Upper lobe of left lung (tissue), 6 donors: ENCODE measurements at places on chromosomes 2 and 18.
A peak's percentile ranks its signal among the peaks of the same experiment; 100 is the strongest.

GRCh38 chr2:7190587-7191324 is 273.5 kb downstream of the RNF144A start:
- H3K27me3 ChIP-seq, result no peaks in the 10 kb centered on the region
- DNase-seq, result no peak
- no peaks in the 10 kb centered on the region for H3K36me3 ChIP-seq
- no peak overlapping the region for H3K4me3 ChIP-seq
- H3K27ac ChIP-seq, result no peak overlapping the region

DNA sequence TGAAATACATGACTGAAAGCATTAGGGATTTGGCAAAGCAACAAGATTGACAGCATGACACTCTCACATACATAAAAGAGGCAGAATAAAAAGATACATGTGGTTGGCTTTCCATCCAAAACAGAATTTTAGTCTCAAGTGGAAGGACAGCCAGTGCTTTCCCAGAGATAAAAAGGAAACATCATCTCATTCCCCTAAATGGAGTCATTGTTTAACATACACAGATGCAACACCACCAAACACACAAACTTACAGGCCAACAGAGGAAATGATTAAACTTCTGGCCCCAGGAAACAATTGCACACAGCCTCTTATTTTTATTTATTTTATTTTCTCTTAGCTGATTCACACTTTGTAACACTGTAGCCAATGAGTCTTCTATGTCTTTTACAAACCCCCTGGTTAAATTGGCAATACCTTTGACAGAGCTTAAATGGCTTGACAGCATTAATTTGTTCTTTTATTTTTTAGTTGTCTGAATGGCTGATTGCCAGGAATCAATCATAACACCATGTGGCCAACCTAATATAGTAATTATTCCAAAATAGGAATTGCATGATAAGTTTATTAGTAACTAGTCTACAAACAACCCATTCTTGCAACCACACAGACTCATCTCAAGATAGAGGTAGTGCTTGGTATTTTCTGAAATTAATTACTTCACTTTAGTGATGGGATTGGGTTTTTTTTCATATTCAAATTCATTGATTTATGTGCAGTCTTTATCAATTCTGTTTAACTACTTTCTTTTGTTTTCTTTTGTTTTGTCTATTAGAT is 190.5 kb downstream of the RND3 start:
- H3K4me1 ChIP-seq, result no peaks in the 10 kb centered on the region
- H3K27me3 ChIP-seq, result no peaks in the 10 kb centered on the region
- no peaks in the 10 kb centered on the region for H3K36me3 ChIP-seq

DNA sequence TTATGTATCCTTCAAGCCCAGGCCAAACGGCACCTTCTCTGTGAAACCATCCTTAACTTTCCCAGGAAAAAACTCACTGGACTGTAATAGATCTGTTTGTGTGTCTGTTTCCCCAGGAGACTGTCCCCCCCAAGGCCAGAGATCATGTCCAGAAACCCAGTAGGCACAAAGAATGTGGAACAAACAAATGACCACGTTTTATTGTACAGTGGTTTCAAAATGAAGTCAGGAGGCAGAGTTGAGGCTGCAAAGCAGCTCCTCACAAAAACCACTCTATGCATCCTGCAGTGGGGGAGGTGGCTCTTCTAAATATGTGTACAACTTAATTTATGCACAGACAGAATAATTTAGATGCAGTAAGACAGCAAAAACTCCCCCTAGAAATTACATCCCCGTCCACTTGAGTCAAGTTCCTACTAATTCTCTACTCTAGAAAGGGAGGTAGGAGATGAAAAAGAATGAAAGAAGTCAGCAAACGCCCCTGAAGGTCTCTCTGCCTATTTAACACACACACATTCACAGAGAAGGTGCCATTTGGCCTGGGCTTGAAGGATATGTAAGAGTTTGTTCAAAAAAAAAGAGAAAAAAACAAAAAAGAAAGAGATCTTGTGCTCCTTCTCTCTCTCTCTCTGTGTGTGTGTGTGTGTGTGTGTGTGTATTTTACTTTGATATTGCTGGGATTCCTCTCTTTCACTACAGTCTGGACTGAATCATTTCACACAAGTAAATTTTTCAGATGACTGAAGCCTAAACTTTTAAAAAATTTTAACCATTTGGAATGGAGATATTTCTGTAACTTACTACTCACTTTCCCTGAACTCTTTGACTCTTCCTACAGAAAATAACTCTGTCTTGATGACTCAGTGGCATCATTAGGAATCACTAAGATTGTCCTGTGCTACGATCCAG is 19.5 kb downstream of the BCL2 start:
- H3K4me3 ChIP-seq, result no peak overlapping the region
- H3K4me1 ChIP-seq, result no peaks in the 10 kb centered on the region
- H3K27ac ChIP-seq, result no peak overlapping the region

GRCh38 chr2:150027164-150027563 is 439.6 kb upstream of the MMADHC start:
- peaks cover 11% of the 10 kb centered on the region for H3K4me1 ChIP-seq
- no peaks in the 10 kb centered on the region for H3K36me3 ChIP-seq
- no peak overlapping the region for H3K4me3 ChIP-seq
- H3K27ac ChIP-seq, result no peak overlapping the region
- H3K27me3 ChIP-seq, result no peaks in the 10 kb centered on the region

DNA sequence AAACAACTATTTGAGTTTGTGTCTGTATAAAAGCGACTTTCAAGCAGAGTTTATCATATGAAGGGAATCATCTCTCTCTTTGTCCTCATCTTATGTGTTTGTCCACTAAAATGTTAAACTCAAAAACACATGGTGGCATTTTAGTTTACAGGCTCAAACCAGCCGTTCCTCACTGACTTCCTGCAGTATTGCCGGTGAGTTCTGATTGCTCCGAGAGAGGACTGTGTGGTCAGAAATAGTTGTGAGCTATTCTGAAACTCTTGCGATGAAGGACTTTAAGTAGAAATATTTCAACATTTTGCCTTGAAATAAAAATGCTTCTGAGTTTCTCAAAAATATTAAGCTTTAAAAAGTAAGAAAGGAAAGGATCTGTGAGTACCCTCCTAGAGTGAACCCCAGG is 163.2 kb upstream of the CAVIN2 start:
- no peak for DNase-seq
- no peaks in the 10 kb centered on the region for H3K4me1 ChIP-seq
- no peak overlapping the region for H3K4me3 ChIP-seq
- no peak overlapping the region for H3K27ac ChIP-seq
- H3K36me3 ChIP-seq, result no peaks in the 10 kb centered on the region
- no peaks in the 10 kb centered on the region for H3K27me3 ChIP-seq

DNA sequence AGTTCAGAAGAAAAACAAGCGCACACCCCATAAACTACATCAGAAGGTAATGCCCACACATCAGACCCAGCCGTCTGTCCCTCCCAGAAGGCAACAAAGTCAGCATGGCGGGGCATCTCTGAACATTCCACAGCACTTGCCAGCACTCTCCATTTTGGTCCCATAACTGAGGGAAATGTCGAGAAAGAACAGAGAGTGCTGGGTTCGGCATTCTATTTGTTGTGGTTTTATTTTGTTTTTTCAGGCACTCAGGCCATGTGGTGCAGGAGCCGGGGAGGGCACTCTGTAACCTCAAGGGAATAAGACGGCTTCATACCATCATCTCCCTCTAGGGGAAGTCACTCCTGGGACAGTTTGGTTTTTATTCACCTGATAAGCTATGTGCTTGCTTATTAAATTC is 156.0 kb downstream of the SEPTIN10 start:
- no peak for DNase-seq
- no peaks in the 10 kb centered on the region for H3K27me3 ChIP-seq
- no peak overlapping the region for H3K27ac ChIP-seq
- no peaks in the 10 kb centered on the region for H3K4me1 ChIP-seq

DNA sequence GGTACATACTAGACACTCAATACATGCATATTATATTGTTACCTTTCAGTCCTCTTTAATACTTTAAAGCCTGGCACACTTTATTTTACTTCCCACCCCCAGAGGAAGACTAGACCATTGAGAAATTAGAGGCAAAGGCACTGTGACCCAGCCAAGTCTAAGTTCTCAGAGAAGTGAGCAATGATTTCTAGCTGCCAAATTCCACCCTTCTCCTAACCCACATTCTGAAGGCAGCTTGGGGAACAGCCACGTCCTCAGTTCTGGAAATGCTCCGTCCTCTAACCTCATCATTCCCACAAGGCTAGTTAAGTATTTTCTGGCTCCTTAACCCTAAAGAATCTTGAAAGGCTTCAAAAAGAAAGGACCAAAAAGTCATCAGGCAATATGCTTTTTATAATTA is 86.6 kb downstream of the COL5A2 start:
- no peaks in the 10 kb centered on the region for H3K4me1 ChIP-seq
- H3K4me3 ChIP-seq, result no peak overlapping the region
- DNase-seq, result no peak
- no peaks in the 10 kb centered on the region for H3K27me3 ChIP-seq

DNA sequence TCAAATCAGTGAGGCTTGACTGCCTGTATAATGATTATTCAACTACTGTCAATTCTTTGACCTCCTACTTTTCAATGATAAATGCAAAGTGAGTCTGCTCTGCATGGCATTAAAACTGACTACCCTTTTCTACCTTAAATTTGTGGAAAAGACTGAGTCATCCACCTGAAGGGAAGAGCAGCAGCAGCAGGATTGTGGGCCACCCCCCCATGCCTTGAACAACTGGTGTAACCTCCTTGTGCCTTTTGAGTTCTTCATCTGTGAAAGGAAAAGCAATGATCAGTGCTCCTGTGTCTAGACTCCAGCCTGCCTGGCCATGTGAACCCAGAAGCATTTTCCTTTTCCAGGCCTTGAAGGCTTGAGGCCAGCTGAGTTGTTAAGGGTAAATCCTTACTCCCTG is 102.9 kb downstream of the OSR1 start:
- DNase-seq, result no peak
- H3K27me3 ChIP-seq, result no peaks in the 10 kb centered on the region
- H3K27ac ChIP-seq, result no peak overlapping the region
- no peak overlapping the region for H3K4me3 ChIP-seq
- no peaks in the 10 kb centered on the region for H3K4me1 ChIP-seq

GRCh38 chr2:119488245-119489214 is 35.8 kb downstream of the SCTR start:
- DNase-seq, result peak; percentile 36
- H3K27ac ChIP-seq, result no peak overlapping the region
- H3K4me1 ChIP-seq, result peaks cover 34% of the 10 kb centered on the region
- H3K27me3 ChIP-seq, result no peaks in the 10 kb centered on the region
- H3K36me3 ChIP-seq, result no peaks in the 10 kb centered on the region

DNA sequence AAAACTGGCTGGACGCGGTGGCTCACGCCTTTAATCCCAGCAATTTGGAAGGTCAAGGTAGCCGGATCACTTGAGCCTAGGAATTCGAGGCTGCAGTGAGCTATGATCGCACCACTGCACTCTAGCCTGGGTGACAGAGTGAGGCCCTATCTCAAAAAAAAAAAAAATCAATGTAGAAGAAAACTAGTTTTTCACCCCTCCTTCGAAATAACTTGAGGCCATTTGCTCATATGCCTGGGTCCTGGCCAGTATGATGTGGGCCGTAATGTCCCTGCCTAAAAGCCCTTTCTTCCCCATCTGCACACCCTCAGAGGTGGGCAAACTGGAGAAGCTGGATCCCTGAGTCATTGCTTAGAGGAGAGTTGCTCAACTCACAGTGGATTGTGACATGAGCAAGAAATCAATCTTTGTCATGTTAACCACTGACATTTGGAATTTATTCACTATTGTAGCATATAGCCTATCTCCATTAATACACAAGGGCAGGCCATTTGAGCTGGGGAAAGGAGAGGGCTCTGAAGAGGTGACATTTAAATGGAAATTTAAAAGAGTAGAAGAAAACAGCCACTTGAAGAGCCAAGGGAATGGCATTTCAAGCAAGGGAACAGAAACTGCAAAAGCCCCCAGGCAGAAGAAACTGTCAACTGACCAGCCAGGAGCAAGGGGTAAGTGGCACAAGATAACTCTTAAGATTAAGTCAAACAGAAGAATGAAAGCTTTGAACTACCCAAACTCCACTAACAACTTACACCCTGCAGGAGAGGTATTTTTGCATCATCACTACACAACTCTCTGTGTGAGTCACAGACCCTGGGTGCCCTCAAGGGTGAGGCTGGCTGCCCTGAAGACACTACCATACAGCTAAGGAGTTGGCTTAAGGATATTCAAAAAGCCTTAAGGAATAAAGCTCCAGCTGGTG is 7.6 kb upstream of the METTL21A start:
- H3K27me3 ChIP-seq, result no peaks in the 10 kb centered on the region
- H3K27ac ChIP-seq, result peak overlapping the region; percentile 62
- DNase-seq, result peak; percentile 68
- H3K36me3 ChIP-seq, result no peaks in the 10 kb centered on the region
- peaks cover 4% of the 10 kb centered on the region for H3K4me1 ChIP-seq

DNA sequence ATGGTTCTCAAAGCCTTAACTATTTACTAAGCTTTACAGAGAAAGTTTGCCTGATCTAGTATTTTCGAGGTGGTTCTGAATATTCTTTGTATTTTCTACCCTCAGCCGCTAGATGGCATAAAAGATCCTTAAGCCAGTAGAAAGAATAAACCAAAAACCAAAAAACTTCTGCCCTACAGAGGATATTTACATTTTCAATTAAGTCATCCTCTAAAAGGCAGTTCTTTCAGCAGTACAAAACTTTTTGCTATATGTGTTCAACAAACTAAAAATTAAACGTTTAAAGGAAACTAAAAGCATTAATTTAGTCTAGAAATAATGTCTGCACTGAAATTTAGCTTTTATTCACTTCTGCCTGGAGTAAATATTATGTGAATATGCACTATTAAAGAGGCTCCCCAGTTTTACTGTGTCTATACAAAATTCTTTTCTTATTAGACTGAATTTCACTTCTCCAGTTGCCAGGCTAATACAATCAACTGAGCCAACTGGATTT is 297.5 kb downstream of the PIEZO2 start:
- no peak overlapping the region for H3K4me3 ChIP-seq
- DNase-seq, result no peak
- H3K4me1 ChIP-seq, result no peaks in the 10 kb centered on the region
- H3K27me3 ChIP-seq, result no peaks in the 10 kb centered on the region

GRCh38 chr2:98898423-98898841 is 37.6 kb downstream of the CRACDL start:
- no peak overlapping the region for H3K4me3 ChIP-seq
- H3K27ac ChIP-seq, result no peak overlapping the region
- H3K36me3 ChIP-seq, result no peaks in the 10 kb centered on the region
- no peaks in the 10 kb centered on the region for H3K27me3 ChIP-seq
- H3K4me1 ChIP-seq, result peaks cover 9% of the 10 kb centered on the region
- DNase-seq, result no peak

- H3K27ac ChIP-seq, result no peak overlapping the region
- no peaks in the 10 kb centered on the region for H3K36me3 ChIP-seq
Measured at GRCh38 chr18:78765142-78765541, 214.5 kb upstream of the SALL3 start.

- H3K27me3 ChIP-seq, result no peaks in the 10 kb centered on the region
- peaks cover 45% of the 10 kb centered on the region for H3K36me3 ChIP-seq
- no peak overlapping the region for H3K27ac ChIP-seq
- H3K4me1 ChIP-seq, result peaks cover 8% of the 10 kb centered on the region
- DNase-seq, result no peak
Measured at GRCh38 chr2:96553176-96553956, 16.8 kb downstream of the ARID5A start.

GRCh38 chr2:64914247-64914646 is 75.0 kb upstream of the SLC1A4 start:
- no peaks in the 10 kb centered on the region for H3K27me3 ChIP-seq
- no peak overlapping the region for H3K27ac ChIP-seq
- no peak overlapping the region for H3K4me3 ChIP-seq
- no peak for DNase-seq
